ENCODE measurements at places on chromosomes 7 and 10.

- DNase-seq = no peak
Measured at GRCh38 chr10:89861584-89862301, 160.4 kb downstream of the KIF20B start.

- no peak for DNase-seq
Measured at GRCh38 chr7:127689194-127689772, 37.3 kb downstream of the SND1 start.

DNA sequence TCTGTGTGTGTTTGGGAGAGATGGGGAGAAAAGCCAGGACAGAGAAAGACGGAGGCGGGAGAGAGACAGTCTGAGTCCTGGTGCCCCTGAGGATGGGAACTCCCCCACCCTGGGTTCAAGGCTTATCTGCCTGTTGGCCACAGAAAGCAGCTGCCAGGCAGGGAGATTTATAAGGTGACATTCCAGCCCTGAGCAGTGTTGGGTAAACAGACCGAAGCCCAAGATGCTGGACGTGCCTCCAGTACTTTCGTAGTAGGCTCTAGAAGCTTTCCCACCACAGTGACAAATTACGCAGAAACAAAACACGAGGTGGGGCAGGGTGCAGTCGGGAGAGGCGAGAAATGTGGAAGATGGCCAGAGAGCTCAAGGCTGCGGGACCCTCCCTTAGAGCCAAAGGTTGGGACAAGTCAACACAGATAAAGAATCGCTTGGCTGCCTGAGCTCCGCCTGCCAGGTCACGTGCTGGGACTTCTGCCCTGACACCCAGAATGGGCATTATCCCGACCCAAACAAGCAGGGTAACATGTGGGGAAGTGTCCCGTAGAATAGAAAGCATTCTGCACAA, 41.1 kb downstream of the CCDC3 start:
- no peak for DNase-seq

GRCh38 chr7:127908430-127909258, 122.6 kb downstream of the LRRC4 start:
- no peak for DNase-seq

DNA sequence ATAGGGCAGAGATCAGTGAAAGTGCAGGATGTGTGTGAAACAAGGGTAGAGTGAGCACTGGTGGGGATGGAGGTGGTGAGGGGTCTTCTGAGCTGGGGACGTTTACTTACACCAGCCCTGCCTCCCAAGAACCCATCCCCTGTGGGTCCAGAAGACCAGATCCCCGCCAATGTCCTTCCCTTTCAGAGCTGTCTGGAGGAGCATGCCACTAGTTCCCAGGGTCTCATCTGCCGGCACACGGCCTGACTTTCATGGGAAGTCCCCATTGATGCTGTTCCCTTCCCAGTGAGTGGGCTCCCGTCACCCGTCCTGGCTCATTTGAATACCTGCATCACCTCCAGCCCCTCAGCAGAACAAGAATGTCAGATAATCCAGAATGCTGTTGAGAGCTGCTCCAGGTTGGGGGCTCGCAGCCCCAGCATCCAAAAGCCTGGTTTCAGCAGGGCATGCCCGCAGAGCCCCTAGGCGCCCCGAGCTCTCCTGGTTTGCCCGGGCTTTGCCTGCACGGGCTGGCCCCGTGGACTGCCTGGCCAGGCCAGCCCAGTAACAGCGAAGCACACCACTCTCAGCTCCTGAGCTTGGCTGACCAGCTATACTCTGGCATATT, 246.7 kb downstream of the MGMT start:
- no peak for DNase-seq

GRCh38 chr10:28678687-28679457, 1.6 kb downstream of the BAMBI start:
- DNase-seq = no peak

GRCh38 chr7:151400626-151401315, 9.1 kb downstream of the WDR86 start:
- DNase-seq = no peak

GRCh38 chr10:132459301-132460003, 62.5 kb downstream of the PWWP2B start:
- peak; percentile 49 for DNase-seq

- no peak for DNase-seq
Measured at GRCh38 chr7:25515633-25516275, 287.5 kb upstream of the NPVF start.

DNA sequence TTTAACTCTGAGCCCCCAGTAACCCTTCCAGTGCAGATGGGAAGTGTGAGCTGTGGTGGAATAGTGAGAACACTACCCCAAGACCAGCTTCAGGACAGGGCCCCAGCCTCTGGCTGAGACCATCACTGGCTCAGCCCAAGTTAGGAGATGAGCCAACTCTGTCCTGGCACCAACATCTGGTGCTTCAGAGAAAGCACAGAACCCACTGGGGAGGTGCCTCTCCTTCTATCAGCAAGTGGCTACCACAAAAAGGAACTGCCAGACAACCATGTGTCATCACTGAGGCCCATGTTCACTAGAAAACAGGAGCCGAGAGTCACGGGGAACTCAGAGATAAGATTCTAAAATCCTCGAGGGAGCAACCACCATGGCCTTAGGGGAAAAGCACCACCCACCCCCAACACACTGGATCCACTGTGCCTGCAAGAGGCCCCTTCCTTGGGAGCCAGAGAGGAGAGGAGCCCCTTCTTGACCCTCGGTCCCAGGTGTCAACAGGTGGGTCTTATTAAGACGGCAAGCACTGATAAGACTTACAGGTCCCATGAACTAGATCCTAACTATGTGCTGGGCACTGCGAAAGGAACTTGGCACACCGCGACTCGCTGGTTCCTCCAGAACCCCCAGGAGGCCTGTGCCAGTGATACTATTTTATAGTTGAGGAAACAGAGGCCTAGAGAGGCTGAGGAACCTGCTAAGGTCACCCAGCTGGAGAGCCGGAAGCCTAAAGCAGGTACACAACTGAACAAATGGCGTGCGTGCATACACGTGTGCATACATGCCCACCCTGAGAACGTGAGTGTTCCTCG, 102.7 kb downstream of the FAM53B start:
- DNase-seq = no peak

DNA sequence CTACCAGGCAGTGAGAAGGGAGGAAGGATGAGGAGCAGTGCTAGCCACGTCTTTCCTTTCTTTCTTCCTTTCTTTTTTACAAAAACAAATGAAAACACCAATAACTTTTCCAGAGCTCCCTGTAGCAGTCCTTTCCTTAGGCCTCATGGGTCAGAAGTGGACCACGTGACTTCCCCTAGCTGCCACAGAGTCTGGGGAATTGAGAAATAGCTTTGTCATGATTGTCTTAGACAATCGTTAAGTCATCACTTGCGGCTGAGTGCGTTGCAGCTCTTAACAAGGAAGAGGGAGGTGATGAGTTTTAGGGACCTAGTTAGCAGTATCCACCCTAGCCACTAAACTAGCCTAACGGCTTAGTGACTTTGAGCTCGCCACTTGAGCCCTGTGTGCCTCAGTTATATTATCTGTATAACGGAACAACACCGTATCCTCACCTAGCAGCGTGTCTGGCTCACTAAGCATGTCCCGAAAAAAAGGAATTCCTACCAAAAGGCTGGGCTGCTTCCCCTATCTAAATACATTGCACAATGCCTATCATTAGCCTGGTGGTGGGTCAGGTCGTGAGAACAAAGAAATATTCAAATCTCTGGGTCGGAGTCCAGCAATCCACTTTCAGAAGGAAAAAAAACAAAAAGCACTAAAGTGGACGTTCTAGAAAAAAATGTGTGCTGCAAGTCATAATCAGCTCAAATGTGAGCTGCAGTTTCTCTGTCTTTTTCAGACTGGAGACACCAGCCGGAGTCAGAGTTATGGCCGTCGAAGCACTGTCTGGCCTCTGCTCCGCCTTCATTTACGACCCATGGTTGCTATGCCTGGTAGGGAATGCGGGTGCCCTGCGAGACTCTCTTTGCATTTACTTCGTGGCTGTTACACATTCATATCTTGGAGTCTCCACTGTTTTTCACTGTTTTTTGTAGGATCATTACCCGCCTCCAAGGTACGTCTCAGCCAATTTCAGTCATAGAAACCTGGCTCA, 338.5 kb upstream of the FOXK1 start:
- DNase-seq = no peak

DNA sequence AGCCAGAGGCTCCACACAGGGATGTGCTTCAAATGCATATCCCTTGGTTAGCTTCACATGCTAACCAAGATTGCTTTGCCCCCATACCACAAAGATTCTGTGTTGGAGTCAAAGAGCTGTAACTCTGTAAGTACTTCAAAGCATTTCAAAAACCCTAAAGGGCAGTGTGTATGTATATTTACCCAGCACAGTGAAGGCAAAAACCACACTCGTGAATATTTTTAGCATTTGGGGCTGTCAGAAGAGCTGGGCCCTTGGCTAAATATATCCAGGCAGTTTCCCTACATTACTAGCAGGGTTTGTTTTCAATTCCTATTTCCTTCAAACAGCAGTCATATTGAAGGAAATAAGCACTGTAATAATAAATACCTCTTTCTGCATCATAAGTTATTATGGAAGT, 84.2 kb upstream of the STEAP1B start:
- DNase-seq = no peak

DNA sequence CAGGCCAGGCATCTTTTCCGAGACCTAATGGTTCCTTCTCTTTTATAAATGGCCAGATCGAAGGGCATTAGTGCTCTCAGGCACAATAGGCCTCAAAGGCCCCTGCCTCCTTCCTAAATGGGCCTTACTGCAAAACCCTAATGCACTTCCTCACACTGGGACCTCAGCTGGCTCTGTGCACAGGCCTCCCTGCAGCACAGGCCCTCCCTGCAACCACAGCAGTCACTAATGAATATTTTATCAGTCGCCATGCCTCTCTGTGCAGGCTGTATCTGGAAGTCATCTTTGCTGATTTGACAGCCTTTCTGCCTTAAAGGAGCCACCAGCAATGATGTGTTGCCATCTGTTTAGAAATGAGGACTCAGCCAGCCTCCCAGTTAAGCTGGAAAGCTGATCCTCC, 54.9 kb upstream of the SDK1 start:
- no peak for DNase-seq

DNA sequence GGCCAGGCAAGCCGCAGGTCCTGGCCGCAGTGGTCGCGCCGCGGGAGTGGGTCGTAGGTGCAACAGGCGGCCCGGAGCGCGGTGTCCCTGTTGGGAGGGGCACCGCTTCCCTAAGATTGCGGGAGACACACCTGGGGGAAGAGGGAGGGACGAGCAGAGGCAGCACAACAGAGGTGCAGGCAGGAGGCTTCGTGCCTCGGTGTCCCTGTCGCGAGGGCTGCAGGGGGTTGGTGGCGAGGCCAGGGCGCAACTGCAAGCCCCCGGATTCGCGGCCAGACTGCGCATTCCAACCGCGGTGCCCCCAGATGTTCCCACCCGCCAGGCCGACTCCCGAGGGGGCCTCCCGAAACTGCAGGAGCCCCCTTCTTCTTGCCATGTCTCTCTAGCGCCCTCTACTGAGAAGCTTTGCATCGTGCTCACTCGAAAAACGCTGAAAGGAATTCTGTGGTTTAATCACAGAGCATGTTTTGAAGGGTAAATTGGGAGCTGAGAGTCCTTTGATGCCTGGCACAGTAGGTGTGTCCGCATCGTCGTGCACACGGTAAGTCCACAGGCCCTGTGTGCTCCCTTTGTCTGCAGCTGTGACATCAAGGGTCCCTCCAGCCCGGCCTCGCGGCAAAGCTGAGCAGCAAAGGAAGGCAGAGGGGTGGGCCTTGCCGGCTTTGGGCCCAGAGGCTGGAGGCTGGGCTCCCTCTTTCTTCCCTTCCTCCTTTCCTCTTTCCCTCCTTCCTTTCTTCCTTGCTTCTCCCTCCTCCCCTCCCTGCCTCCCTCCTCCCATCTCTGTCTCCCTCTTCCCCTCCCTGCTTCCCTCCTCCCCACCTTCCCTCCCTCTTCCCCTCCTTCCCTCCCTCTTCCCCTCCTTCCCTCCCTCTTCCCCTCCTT, 6.2 kb upstream of the MBL2 start:
- DNase-seq = no peak

- no peak for DNase-seq
Measured at GRCh38 chr7:88229302-88229995, 9.6 kb upstream of the SRI start.

GRCh38 chr10:70806841-70807240, 8.9 kb upstream of the SGPL1 start:
- no peak for DNase-seq

GRCh38 chr10:12984165-12984747, 17.3 kb downstream of the CCDC3 start:
- DNase-seq = no peak

GRCh38 chr10:93080350-93081046, 6.8 kb downstream of the CYP26A1 start:
- peak; percentile 77 for DNase-seq

GRCh38 chr10:106577266-106577665, 587.2 kb downstream of the SORCS1 start:
- no peak for DNase-seq

DNA sequence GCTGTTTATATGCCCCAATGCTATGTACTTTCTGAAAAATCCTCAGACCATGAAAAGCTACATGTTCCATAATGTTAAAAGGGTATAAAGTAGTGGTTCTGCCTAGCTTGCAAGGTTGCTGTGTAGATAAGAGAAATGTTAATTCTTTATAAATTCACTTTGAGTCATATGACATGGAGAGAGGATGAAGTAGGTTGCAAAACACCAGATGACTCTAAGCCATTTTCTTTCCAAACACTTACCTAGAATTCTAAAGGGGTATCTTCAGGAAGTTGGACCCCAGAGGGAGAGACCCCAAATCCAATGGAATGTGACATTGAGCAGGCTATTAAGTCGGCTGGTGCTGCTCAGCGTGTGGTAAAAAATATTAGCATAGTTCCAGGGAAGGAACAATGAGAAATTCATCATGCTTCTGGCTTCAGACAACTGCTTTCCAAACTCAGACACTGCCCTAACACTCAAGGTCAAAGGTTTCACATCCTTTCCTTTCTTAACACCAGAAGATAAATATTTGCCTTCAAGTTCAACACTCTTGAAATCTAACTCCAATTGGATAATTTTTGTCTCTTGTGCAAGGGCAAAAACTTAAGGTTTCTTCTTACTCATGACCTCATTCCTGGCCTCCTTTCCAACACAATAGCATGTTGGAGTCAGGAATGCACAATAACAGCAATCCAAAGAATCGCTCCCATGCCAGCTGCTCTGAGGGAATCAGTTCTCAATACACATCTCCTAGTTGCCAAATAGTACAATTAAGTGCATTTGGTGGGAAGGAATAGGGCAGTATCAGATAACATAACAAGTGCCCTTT, 100.7 kb upstream of the AFAP1L2 start:
- DNase-seq = no peak

DNA sequence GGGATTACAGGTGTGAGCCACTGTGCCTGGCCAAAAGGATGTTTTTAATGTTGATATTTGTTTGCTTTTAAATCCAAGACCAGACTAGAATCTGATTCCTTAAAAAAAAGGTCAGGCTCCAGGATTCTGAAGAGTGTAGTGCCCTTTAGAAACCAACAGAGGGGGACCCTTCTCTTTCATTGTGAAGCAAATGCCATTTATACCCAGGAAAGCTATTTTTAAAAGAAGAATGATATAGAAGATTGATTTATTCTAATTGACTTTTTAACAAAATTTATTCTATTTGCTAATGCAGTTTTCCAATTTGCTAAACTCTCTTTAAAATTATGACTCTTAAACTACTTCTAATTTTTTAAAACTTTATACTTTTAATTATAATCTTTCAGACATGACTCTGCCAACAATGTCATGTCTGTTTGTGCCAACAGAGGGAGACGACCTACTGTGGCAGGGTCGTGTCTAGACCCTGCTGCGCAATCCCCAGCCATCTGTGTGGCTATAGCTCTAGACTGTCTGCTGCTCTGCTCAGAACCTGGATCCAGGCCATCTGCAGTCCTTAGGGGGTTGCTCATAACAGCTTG, 201.0 kb upstream of the IMMP2L start:
- no peak for DNase-seq
